A549 treated with DMSO at 1 μM for 4 hours (cell line): ENCODE measurements at places on chromosomes 2 and 18. TPM values are rescaled to one million over a fixed set of nuclear protein-coding genes. Genes with fewer than 3 reads are reported as not detected.

NRP2 gene
- total RNA-seq = 106 to 191 TPM (median 159 TPM) in 5 replicates

APCDD1 gene
- total RNA-seq = not detected in 5 replicates

RELCH gene
- total RNA-seq = 12.8 to 14.7 TPM (median 14.1 TPM) in 5 replicates

SRBD1 gene
- total RNA-seq = 8.0 to 10.0 TPM (median 9.2 TPM) in 5 replicates

DSG2 gene
- 48.7 to 82.8 TPM (median 68.1 TPM) in 5 replicates for total RNA-seq

NUP35 gene
- 35.3 to 40.9 TPM (median 37.4 TPM) in 5 replicates for total RNA-seq

CSRNP3 gene
- not detected in 5 replicates for total RNA-seq
